PC-9 (cell line): ENCODE measurements at places on chromosomes 5 and 9. TPM values are rescaled to one million over a fixed set of nuclear protein-coding genes. Genes with fewer than 3 reads are reported as not detected.

GRCh38 chr9:20255052-20255451, 367.2 kb downstream of the MLLT3 start:
- H3K27ac ChIP-seq = no peak overlapping the region
- H3K36me3 ChIP-seq = no peaks in the 10 kb centered on the region
- no peaks in the 10 kb centered on the region for H3K4me1 ChIP-seq
- no peak for DNase-seq

Gene ZNF300
- total RNA-seq = 3.7 and 4.1 TPM in 2 replicates

Gene CD14
- total RNA-seq = 0.35 and 0.81 TPM in 2 replicates

DNA sequence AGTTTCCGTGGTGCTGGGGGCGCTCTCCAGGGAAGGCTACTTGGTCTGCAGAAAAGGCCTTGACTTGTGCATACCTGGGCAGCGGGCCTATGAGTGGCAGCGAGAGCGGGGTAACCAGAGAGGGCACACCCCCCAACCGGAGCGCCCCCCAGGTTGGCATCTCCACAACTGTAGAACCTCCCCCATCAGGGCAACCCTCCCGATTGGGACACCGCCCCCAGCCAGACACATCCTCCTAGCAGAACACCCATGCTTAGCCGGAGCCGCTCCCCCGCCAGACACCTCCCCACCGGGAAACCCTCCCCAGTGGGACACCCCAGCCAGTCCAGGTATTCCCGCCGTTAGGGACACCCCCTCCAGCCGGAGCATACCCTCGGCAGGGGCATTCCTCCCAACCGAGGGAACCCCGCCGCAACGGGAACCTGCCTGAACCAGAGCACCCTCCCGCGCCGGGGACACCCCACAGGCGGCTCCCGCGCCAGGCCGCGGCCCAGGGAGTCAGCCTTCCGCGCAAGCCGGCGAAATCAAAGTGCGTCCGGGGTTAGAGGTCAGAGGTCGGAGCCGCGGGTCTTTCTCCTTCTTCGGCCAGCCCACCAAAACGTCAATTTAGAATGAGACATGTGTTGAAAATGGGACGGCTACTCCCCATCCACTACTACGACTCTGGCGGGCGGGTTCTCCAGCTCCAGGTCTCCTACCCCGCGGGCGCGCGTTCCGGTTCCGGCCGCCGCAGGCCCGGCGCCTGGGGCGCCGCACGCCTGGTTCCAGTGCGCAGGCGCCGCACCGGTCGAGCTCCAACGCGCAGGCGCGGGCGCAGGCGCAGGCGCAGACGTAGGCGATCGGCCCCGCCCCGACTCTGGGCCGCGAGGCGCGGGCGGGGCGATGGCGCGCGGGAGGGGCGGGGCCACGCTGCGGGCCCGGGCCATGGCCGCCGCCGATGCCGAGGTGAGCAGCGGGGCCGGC, at the start of gene EHMT1:
Gene EHMT1, plus strand, starts transcription at position 901 of the 963 bp plus-strand sequence. Its CDS starts 24 bp downstream, at position 925.
- H3K27ac ChIP-seq = peak within 1 kb of the TSS; percentile 82
- peak; percentile 94 for DNase-seq
- peak within 1 kb of the TSS; percentile 83 for H3K4me3 ChIP-seq
- H3K4me1 ChIP-seq = peaks cover 40% of the 10 kb centered on the region
- H3K36me3 ChIP-seq = peaks cover 8% of the 10 kb centered on the region; the same call in 1 of the 2 replicates
- H3K27me3 ChIP-seq = no peaks in the 10 kb centered on the region

DNA sequence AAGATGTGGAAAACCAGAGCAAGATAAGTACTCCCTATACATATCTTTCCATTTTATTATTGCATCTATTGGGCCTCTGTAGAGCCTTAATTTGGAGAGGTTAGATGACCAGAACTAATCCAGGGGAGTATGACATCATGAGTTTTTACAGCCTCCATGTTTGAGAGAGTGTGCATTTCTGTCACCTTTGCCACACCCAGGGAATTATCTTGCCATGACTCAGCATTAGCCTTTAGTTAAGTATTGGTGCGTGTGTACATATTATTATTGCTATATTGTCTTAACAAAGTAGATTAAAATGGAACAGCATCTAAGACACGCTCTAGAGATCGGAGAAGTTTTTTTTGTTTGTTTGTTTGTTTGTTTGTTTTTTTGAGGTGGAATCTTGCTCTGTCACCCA, 27.6 kb downstream of the DIMT1 start:
- H3K36me3 ChIP-seq = peaks cover 39% of the 10 kb centered on the region
- H3K27ac ChIP-seq = peak overlapping the region; percentile 33; the same call in 1 of the 2 replicates
- H3K27me3 ChIP-seq = no peaks in the 10 kb centered on the region
- no peak overlapping the region for H3K4me3 ChIP-seq
- H3K4me1 ChIP-seq = peaks cover 15% of the 10 kb centered on the region

GRCh38 chr5:175418251-175418650, 25.7 kb downstream of the DRD1 start:
- H3K36me3 ChIP-seq = no peaks in the 10 kb centered on the region
- DNase-seq = no peak
- H3K4me1 ChIP-seq = no peaks in the 10 kb centered on the region

Gene POU5F2
- 0.95 and 1.1 TPM in 2 replicates for total RNA-seq

- no peak for DNase-seq
- H3K36me3 ChIP-seq = no peaks in the 10 kb centered on the region
- H3K4me3 ChIP-seq = no peak overlapping the region
- no peak overlapping the region for H3K27ac ChIP-seq
- no peaks in the 10 kb centered on the region for H3K4me1 ChIP-seq
These were observed 9.6 kb downstream of the NEK6 start for GRCh38 chr9:124267271-124267807.

Gene NR4A3
- not detected in 2 replicates for total RNA-seq

DNA sequence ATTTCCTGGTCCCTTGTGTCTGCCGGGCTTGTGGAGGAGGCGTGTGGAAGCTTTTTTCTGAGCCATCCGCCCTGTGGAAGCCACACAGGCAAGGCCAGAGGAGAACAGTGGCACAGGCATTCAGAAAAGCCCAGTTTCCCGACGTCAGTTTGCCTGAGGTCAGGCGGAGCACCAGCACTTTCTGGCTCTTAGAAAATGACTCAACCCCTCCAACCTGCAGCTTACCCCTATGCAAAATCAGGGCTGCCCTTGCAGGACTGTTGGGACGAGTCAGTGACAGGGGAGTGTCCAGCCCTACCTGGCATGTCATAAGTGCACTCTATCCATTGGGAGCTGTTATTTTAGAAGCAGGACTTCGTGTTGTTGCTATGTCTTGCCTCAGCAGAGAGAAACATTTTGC, 216.0 kb downstream of the NR3C1 start:
- peaks cover 19% of the 10 kb centered on the region for H3K4me1 ChIP-seq
- no peaks in the 10 kb centered on the region for H3K36me3 ChIP-seq
- no peaks in the 10 kb centered on the region for H3K27me3 ChIP-seq
- H3K4me3 ChIP-seq = no peak overlapping the region
- H3K27ac ChIP-seq = no peak overlapping the region

DNA sequence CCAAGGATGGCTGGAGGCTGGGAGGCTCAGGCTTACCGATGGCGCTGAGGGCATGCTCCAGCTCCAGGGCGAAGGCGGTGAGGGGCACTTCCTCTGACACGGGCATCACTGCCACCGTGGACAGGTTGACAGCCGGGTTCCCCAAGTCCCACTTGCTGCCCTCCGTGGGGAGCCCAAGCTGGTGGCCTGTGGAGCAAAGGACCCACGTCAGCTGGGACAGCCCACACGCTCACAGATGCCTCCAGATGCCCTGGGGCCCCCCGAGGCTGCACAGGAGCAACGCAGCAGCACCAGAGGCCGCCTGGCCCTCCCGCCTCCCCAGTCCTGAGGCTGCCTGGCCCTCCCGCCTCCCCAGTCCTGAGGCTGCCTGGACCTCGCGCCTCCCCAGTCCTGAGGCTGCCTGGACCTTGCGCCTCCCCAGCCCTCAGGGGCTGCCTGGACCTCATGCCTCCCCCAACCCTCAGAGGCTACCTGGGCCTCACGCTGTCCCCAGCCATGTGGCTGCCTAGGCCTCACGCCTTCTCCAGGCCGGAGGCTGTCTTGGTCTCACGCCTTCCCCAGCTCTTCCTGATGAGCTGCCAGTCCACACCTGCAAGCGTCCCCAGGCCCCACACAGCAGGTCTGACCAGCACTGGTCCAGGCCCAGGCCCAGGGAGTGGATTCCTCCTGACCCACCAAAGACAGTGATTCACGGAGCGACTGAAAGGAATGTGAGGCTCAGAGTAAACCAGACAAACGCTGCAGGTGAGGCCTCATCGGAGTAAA, 25.6 kb upstream of the NSMF start:
- DNase-seq = no peak
- no peak overlapping the region for H3K4me3 ChIP-seq
- H3K27me3 ChIP-seq = no peaks in the 10 kb centered on the region
- H3K36me3 ChIP-seq = no peaks in the 10 kb centered on the region

DNA sequence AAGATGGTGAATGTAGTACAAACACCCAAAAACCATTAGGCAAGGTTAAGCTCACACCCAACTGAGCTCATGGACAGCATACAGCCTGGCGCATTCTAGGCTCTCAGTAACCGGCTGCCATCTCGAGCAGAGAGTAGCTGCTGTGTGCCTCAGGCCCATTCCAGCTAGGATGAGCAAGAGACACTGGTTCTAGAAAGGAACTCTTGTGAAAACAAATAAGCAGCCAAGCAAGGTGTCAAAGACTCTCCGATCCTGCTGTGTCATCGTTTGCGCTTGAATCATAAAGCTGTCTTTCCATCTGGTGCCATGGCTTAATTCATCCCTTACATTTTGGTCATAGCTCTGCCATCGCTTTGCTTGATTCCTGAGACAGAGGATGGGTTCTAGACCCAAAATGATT, 135.4 kb upstream of the MSX2 start:
- DNase-seq = no peak
- peaks cover 53% of the 10 kb centered on the region for H3K27me3 ChIP-seq
- no peaks in the 10 kb centered on the region for H3K36me3 ChIP-seq

- no peaks in the 10 kb centered on the region for H3K4me1 ChIP-seq
- H3K27me3 ChIP-seq = no peaks in the 10 kb centered on the region
- no peaks in the 10 kb centered on the region for H3K36me3 ChIP-seq
- no peak overlapping the region for H3K4me3 ChIP-seq
These were observed 655.2 kb upstream of the FAM174A start for GRCh38 chr5:99879791-99880511.

DNA sequence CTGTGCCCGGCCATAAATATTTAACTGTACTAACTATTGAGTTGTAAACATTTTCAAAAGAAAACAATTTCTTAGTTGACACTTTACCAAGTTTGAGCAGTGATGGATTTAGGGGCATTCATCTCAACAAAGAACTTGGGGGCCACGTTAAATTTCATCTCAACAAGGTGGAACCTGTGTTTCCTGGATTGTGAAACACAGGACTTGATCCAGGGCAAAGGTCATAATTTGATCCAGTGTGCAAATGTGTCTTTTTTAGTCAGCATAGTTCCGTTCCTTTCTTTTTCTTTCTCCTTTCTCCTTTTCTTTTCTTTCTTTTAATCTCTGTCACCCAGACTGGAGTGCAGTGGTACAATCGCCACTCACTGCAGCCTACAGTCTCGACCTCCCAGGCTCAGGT, 3.1 kb downstream of the GFRA3 start:
- no peak for DNase-seq

DNA sequence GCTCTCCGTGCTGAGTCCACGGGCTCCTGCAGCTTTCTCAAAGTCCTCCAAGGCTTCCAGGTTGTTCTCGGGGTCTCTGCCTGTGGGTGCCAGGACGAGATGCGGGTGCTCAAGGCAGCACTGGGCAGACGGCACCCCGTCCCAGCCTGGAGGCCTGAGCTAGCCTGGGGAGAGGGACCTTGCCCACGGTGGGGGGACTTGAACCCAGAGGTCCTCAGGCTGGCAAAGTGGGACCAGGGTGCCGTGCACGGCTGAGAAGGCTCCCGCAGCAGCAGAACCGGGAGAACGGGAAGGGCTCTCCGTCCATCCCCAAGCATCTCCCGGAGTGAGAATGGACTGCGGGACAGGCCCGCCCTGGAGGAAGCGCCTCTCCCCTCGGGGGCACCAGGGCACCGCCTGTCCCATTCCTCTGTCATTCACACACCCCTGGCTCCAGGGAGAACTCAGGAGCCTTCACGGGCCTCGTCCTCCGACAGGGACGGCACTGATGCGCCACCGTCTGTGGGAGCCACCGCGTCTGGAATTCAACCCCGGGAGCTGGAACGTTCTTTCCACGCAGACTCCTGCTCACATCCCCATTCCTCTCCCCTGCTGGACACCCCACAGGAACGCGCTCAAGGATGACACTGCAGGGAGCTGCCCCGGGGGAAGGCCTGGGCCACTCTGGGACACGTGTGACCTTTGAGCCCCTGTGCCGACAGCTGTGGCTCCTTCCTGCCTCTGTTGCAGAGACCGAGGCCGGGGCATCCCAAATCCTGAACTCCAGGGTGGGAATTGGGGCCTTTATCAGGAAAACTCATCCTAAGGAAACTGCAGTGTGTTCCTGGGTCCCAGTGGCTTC, 16.3 kb upstream of the OBP2B start:
- peaks cover 54% of the 10 kb centered on the region for H3K27me3 ChIP-seq
- H3K27ac ChIP-seq = no peak overlapping the region
- H3K4me3 ChIP-seq = no peak overlapping the region
- no peaks in the 10 kb centered on the region for H3K36me3 ChIP-seq

Gene PCDHB14
- total RNA-seq = 0.07 TPM in 1 of 2 replicates, not detected in the other

Gene KLF4
- 48.5 and 49.0 TPM in 2 replicates for total RNA-seq

GRCh38 chr9:87529671-87530070, 32.0 kb downstream of the DAPK1 start:
- H3K27ac ChIP-seq = no peak overlapping the region
- H3K27me3 ChIP-seq = no peaks in the 10 kb centered on the region
- peak; percentile 72 for DNase-seq
- no peaks in the 10 kb centered on the region for H3K36me3 ChIP-seq
- H3K4me1 ChIP-seq = peaks cover 17% of the 10 kb centered on the region

Gene CERCAM
- 87.2 and 111 TPM in 2 replicates for total RNA-seq

DNA sequence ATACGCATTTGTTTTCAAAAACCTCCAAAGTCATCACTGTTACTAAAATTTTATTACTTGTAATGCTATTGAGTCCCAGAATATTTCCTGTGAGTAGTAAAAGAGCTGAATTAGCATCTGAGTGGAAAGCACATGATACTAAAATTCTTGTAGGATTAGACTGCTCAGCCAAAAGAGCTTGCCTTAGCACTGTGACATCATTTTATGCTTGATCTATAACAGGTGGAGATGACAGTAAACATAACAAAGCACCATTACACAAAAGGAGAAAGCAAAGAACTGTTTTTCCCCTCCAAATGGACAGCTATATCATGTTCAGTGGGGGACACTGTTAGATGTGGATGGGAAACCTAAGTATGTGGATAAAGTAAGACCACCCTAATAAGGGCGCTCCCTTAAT, 5.8 kb upstream of the JAK2 start:
- no peaks in the 10 kb centered on the region for H3K27me3 ChIP-seq
- H3K4me3 ChIP-seq = no peak overlapping the region
- peaks cover 31% of the 10 kb centered on the region for H3K4me1 ChIP-seq

Gene PPIC
- 22.3 and 27.4 TPM in 2 replicates for total RNA-seq

DNA sequence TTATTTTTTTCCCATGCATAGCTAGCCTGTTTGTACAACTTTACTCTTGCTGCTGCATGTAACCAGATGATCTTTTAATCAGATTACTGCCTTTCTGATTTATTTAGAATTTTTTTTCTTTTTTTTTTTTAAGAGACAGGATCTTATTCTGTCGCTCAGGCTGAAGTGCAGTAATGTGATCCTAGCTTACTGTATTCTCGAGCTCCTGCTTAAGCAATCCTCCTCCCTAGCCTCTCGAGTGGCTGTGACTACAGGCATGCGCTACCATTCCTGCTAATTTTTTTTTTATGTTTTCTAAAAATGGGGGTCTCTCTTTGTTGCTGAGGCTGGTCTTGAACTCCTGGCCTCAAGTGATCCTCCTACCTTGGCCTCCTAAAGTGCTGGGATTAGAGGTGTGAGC, 9.6 kb downstream of the DCP2 start:
- H3K4me1 ChIP-seq = no peaks in the 10 kb centered on the region
- H3K27me3 ChIP-seq = no peaks in the 10 kb centered on the region
- no peak for DNase-seq
- H3K4me3 ChIP-seq = no peak overlapping the region

- H3K27me3 ChIP-seq = no peaks in the 10 kb centered on the region
- H3K4me3 ChIP-seq = no peak overlapping the region
- no peak for DNase-seq
These were observed 30.9 kb upstream of the GLDC start for GRCh38 chr9:6676254-6676921.
